ENCODE measurements at places on chromosomes 16 and 17.

DNA sequence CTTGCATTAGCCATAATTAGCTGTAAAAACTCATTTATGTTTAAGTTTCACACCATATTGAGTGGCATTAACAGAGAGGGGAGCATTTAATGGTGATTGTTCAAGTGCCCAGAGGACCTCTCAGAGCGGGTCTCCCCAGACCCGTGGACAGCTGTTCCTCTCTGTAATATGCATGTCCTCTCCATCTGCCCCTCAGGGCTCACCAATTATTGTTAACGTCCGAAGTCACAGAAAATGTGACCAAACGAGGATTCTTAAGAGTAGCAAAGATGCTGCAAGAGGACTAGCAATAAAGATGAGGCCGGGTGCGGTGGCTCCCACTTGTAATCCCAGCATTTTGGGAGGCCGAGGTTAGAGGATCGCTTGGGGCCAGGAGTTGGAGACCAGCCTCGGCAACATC lies 130.2 kb downstream of the CPPED1 start:
- no peak for DNase-seq

GRCh38 chr17:69058165-69058564 lies 2.6 kb downstream of the ABCA9 start:
- no peak for DNase-seq

- DNase-seq = peak; percentile 15
Measured at GRCh38 chr16:31382485-31383161, 10.5 kb upstream of the ITGAD start.

GRCh38 chr17:50272711-50273653 lies 1.3 kb upstream of the TMEM92 start:
- DNase-seq = peak; percentile 40

DNA sequence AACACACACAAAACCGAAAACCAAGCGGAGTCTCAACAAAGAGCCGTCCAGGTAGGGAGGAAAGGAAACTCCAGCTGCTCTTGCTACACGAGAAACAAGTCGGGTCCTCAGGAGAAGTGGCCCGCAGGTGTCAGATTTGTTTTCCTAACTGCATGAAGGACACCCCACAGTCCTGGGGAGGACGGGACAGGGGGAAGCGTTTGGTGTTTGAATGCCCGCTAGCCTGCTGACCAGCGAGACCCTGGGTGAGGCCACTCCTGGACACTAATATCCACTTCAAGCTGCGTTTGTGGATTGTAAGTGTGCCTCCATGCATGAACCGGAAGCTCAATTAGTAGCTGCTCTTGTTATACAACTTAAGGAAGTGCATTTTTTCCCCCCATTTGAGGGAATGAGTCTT lies 299.5 kb downstream of the MAF start:
- no peak for DNase-seq

GRCh38 chr17:37283414-37283961 lies 92.3 kb upstream of the C17orf78 start:
- no peak for DNase-seq

DNA sequence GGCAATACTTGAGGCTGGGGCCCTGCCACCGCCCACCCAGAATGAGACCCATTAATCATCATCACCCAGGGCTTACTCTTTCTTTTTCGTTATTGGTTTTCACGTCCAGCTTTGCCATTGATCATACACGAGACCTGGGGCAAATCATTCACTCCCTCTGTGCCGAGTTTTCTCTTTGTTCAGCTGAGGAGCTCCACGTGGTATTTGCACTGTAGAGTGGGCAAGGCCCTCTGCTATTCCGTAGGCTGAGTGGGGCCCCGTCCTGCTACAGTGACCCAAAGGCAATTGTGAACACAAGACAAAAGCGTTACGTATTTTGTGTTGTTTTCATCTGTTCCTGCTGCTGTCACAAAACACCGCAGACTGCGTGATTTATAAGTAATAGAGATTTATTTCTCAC lies 23.6 kb upstream of the CBX2 start:
- DNase-seq = no peak

DNA sequence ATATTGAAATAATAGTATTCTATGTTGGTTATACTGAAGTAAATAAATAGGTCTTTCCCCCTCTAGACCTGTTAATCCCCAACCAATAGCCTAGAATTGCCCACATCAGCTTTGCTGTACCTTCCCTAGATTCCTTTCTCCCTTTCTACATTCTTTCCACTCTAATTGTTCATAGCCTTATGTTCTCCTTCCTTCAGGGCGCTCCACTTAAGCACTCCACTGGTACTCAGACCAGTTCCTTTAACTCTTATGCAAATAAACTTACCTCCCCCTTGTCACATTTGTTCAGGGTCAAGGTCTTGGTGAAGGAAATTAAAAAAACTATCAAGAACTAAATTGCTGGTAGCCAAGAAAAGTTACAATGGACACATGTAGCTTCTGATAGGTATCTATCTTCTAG lies 294.8 kb downstream of the UTP18 start:
- DNase-seq = no peak

DNA sequence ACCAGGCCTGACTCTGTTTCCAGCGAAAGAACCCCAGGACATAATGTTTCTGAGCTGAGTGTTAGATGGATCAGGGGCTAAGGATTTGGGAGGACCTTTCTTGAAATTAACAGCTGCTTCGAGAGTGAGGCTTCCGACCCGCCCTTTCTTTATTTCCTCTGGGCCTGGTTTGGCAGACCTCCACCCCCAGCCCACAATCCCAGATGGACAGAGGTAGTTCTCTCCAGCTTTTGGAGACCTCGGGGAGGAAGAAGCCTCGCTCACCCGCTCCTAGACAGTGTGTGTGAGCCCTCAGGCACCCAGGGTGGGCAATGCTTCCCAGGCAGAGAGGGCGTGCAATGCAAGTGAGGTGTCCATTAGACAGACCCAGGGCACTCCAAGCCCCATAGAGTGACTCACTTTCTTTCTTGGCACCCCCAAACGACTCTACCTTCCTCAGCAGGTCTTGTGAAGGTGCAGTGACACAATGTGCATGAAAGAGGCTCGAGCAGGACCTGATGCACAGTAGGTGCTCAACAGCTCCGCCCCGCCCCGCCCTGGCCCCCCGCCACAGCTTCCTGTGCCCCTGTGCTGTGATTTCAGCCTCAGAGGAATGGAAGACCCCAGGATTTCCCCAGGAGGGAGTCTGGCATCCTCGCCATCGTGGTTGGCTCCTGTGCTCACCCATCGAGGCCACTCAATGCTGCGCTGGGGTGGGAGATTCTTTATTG lies 50.7 kb upstream of the TOB1 start:
- no peak for DNase-seq

DNA sequence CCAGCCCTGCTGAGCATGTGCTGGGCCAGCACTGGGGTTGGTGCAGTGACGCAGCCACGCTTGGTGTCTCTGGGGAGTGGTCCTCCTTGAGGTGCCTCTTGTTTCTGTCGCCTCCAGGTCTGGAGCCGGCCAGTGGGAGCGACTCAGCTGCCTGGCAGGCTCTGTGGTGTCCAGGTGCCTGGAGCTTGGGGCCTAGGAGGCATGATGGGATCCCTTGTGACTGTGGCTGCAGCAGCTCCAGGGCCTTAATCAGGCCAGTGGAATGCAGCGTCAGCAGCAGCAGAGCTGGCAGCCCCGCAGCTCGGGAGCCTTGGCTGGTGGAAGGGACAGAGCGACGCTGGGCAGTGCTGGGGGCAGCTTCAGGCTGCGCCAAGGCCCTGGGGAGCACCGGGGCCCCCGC lies 74.7 kb upstream of the CIBAR2 start:
- no peak for DNase-seq

DNA sequence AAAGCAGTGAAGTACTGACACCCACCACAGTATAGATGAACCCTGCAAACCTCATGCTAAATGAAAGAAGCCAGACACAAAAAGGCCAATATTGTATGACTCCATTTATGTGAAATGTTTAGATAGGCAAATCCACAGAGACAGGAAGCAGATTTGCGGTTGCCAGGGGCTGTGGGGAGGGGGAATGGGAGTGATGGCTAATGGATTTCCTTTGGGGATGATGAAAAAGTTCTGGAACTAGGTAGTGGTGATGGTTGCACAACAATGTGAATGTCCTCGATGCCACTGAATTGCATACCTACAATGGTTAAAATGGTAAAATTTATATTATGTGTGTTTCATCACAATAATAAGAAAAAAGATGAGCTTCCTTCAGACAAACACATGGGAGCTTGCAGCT lies 28.4 kb upstream of the WFIKKN2 start:
- DNase-seq = no peak

DNA sequence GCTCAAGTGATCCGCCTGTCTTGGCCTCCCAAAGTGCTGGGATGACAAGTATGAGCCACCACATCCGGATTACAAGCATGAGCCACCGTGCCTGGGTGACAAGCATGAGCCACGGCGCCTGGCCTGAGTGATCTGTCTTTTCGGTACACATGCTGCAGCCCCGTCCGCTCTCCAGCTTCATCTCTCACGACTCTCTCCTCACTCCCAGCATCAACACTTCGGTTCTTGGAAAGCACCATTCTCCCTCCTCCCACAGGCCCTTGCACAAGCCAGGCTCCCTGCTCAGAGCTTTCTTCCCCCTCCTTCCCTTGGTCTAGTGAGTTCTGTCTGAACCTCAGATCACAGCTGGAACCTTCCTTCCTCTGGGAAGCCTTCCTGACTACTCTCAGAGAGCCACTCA lies 6.5 kb upstream of the NCBP3 start:
- DNase-seq = no peak

- no peak for DNase-seq
Measured at GRCh38 chr16:89749637-89750036, 28.3 kb downstream of the ZNF276 start.

DNA sequence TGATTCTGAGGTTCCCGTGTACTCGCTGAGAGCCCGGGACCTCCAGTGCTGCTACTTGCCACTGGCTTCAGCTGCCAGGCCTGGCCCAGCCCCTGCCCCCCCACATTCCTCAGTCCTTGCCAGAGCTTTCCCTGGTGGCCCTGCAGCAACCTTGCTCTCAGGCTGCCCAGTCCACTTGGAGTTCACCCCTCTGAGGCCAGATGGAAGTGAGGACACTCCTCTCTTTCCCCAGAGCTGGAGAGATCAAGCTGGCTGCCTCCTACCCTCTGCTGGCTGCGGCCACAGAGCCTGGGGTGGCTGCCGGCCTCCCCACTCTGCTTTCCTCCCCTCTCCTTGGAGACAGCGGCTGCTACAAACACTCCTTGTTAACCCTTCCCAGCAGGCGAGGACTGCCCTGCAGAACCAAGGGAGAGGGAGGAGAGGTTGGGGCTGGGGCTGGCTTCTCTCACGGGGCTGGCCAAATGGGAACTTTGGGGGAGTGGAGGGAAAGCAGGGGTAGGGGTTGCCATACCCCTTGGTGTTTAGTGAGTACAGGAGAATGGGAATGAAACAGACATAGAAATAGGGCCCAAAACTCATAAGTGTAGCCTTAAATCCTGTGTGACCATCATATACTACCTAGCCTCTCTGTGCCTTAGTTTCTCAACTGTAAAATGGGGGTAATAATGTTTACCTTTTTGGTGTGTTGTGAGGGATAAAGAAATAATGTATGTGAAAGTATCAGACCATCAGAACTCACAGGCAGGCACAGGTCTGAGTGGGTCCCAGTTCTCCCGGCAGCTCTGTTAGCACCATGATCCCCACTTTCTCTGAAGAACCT lies at the start of gene GAS2L2:
Gene GAS2L2, minus strand, starts transcription at position 295 of the 820 bp plus-strand sequence. CDS start 389 bp downstream, outside the sequence.
- DNase-seq = no peak

DNA sequence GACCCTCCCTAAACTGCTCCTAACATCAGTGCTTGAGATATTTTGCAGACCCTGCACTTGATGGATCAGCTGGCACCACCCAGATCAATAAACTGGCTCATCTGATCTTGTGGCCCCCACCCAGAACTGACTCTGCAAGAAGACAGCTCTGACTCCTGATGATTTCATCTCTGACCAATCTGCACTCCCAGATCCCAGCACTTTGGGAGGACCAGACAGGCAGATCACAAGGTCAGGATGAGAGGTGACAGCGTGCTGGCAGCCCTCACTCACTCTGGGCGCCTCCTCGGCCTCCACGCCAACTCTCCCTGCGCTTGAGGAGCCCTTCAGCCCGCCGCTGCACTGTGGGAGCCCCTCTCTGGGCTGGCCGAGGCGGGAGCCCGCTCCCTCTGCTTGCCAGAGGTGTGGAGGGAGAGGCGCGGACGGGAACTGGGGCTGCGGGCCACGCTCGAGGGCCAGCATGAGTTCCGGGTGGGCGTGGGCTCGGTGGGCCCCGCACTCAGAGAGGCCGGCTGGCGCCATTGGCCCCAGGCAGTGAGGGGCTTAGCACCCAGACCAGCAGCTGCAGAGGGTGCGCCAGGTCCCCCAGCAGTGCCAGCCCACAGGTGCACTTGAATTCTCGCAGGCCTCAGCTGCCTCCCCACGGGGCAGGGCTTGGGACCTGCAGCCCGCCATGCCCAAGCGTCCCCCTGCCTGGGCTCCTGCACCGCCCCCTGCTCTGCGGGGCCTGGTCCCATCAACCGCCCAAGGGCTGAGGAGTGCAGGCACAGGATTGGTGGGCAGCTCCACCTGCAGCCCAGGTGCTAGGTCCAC lies 2.4 kb upstream of the C16orf54 start:
- DNase-seq = no peak

- no peak for DNase-seq
Measured at GRCh38 chr17:6523809-6524355, 32.5 kb downstream of the PITPNM3 start.

- no peak for DNase-seq
Measured at GRCh38 chr16:84421938-84422220, 53.5 kb downstream of the ATP2C2 start.

DNA sequence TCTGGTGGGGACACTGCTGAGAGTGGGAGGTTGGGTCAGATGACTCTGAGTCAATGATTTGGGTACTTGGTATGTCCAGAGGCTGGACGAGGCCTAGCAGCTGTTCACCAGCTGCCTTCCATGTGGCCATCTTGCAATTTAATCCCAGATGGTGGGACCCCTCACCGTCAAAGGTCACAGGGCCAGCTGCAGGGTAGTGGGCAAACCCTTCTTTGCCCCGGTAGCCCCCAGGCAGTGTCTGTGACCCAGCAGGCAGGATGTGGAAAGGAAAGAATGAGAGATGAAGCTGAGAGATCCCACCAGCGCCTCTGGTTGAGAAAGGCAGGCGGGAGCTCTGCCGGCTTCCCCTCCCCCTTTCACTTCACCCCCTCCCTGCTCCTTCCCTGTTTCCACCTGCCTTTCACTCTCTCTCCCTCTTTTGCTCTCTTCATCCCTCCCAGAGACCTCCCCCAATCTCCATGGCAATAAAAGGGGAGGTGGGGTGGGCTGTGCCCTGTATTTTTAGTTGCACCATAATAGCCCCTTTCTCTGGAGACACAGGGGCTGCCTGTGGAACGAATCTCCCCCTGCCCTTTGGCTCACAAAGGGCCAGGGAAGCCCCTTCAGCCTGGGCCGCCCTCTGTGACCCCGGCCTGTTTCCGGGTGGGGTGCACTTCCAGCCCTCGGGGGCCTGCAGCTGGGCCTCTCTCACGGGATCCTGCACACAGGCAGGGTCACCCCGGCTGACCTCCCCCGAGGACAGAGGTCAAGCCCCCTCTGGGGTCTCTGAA lies 20.2 kb downstream of the CDK5RAP3 start:
- DNase-seq = no peak

GRCh38 chr16:57998486-57998885 lies 2.0 kb downstream of the ZNF319 start:
- DNase-seq = no peak

- no peak for DNase-seq
Measured at GRCh38 chr17:38982858-38983746, 15.9 kb upstream of the FBXO47 start.

- DNase-seq = no peak
Measured at GRCh38 chr16:50314665-50315064, 48.3 kb downstream of the ADCY7 start.

- DNase-seq = no peak
Measured at GRCh38 chr16:48386559-48387312, 1.5 kb upstream of the SIAH1 start.

- DNase-seq = no peak
Measured at GRCh38 chr16:51450909-51451308, 299.8 kb upstream of the SALL1 start.

All from activated CD4-positive, CD25-positive, alpha-beta regulatory T cell (primary cell).